ENCODE measurements at places on chromosomes 5 and 9.

DNA sequence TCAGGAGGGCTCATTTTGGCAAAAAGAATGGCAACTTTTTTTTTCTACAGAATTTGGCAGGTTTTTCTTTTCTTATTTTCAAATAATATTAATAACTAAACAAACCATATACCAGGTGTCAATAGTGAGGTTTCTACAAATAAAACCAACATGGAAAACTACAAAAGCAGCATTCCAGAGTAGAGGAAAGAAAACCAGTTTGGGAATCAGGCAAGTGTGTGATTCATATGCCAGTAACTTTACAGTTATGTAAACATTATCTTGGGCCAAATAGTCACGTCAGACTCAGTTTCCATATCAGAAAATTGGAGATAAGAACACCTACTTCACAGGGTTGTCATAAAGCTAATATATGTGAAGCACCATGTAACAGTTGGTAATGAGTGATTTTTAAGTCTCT lies 51.7 kb downstream of the FBXW11 start:
- DNase-seq: no peak

- no peak for DNase-seq
Measured at GRCh38 chr5:73745836-73746235, 119.8 kb downstream of the ARHGEF28 start.

DNA sequence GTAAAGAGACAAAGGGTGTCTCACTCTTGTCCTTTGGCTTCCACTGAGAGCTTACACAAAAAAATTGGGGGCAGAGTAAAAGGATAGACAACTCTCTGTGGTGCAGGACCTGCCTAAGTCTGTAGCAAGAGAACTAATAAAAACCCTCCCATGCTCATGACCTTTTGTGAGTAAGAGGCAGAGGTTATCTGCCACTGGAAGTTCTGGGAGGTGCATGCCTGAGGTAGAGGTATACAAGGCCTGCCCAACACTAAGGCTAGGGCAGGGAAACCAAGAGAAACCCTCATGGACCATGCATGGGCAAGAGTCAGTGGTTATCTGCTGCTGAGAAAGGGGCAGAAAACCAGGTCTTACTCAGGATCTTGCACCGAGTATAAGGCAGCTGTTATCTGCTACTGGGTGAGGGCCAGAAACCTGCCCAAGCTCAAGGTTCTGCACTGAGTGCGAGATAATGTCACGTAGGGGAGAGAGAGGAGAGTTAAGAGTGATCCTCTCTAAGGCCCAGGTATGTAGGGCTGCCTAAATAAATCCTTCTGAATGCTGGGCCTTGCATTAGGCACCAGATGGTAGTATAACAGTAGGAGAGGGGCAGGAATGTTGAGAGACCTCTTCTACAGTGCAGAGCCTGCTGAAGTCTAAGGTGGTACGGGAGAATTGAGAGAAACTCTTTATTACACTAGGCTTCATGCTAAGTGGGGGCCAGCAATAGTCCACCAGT lies 143.4 kb downstream of the MACROH2A1 start:
- no peak for DNase-seq

DNA sequence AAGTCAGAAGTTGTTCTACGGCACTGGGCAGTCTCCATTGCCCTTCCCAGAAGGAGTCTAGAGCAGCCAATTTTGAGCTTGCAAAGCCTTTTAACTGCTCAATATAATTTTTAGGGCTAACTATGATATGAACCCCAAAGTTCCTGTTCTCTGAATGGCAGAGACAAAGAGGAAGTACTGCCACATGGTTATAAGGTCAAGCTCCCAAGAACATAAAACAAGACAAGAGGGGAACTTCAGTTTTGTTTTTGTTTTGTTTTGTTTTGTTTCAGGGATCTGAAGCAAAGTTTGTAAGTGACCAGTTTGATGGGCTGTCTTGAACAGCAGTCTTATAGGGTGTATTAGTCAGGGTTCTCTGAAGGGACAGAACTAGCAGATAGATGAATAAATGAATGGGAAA lies 11.9 kb upstream of the SMC2 start:
- no peak for DNase-seq

DNA sequence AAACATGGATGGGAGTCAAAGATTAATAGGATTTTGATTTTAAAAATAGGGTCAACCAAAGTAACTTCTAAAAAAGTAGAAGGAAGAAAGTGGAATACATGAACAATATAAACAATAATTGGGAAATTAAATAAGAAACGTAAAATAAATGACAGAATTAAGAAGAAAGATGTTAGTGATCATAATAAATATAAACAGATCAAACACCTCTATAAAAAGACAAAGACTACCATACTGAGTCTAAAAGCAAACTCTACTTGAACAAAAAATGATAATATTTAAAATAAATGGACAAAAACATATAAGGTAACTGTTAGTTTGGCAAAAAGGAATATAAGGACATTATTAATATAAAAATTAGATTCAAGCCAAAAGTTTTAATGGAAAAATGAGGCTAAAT lies 57.7 kb upstream of the ZNF618 start:
- no peak for DNase-seq

Data from LHCN-M2 (cell line).